Upper lobe of right lung (tissue), 1 donor: ENCODE measurements at places on chromosomes 1 and 21. TPM values are rescaled to one million over a fixed set of nuclear protein-coding genes. Genes with fewer than 3 reads are reported as not detected.

GRCh38 chr1:195908121-195908520, 700.1 kb downstream of the KCNT2 start:
- H3K36me3 ChIP-seq, result no peaks in the 10 kb centered on the region
- H3K27me3 ChIP-seq, result no peaks in the 10 kb centered on the region
- no peak for DNase-seq
- no peak overlapping the region for H3K4me3 ChIP-seq
- H3K4me1 ChIP-seq, result no peaks in the 10 kb centered on the region

GRCh38 chr1:234899041-234899729, 229.5 kb downstream of the TOMM20 start:
- H3K27me3 ChIP-seq, result no peaks in the 10 kb centered on the region
- peak overlapping the region; percentile 75 for H3K27ac ChIP-seq
- no peaks in the 10 kb centered on the region for H3K36me3 ChIP-seq
- peaks cover 24% of the 10 kb centered on the region for H3K4me1 ChIP-seq
- peak; percentile 76 for DNase-seq

DNA sequence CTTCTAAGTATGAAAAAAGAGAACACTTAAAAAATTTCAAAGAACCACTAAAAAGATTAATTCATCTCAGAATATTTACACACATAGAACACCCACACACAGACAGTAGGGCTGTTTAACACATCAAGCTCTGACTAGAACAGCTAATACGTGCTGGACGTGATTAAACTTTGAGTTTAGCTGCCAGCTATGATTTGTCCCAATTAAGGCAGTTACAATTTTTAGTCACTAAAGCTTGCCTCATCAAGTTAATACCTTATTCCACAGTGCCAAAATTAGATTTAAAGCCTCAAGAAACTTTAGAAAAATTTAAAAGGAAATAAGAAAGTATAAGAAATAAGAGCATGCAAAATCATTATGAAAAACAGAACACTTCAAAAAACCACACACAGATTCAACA, 18.9 kb downstream of the SLC16A1 start:
- no peak overlapping the region for H3K27ac ChIP-seq
- H3K4me1 ChIP-seq, result peaks cover 9% of the 10 kb centered on the region
- no peaks in the 10 kb centered on the region for H3K36me3 ChIP-seq
- no peak for DNase-seq
- no peak overlapping the region for H3K4me3 ChIP-seq

DNA sequence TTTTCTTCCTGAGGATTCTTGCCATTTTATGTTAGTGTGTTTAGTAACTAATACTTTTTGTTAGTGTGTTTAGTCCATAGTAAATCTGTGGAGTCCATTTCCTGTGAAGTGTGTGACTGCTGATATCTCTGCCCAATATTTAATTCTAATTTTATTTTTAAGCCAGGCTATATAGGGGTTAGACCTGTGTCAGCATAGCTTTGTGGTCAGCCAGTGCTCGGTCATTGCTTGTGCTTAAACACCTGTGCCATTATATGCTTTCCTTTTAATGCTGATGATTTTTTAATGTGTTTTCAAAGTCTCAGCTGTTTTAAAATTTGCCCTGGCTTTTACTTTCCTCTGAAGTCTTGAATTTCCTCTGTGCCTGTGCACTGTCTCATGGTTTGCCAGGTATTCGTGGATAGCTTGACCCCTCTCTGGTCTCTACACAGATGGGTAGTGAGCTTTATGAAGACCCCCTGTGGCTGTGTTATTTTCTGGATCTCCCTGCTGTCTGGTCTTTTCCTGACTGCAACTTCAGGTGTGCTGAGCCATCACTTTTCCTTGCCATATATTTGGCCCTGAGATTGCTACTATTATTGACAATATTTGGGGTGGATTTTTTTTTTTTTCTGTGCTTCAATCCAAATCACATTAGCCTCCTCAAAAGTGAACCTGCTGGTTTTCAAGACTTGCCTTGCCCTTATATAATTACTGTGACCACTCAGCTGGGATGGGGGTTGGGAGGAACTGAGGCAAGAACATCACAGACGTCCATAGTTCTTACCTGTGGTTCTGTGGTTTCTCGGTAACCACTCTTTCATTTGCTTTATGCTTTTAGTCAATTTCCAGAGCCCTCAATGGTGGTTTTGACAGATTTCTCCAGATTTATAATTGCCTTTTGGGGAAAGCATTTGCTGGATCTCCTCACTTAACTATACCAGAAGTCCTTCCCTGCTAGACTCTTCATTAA, 59.6 kb downstream of the RPS6KC1 start:
- DNase-seq, result no peak
- no peak overlapping the region for H3K27ac ChIP-seq
- no peaks in the 10 kb centered on the region for H3K36me3 ChIP-seq
- H3K27me3 ChIP-seq, result no peaks in the 10 kb centered on the region
- no peak overlapping the region for H3K4me3 ChIP-seq
- H3K4me1 ChIP-seq, result no peaks in the 10 kb centered on the region

The CACHD1 gene
- 31.8 TPM for total RNA-seq

The OR2L3 gene
- not detected for total RNA-seq

The OR2G6 gene
- not detected for total RNA-seq

The AGO3 gene
- total RNA-seq, result 34.1 TPM

The C8B gene
- not detected for total RNA-seq

The CD5L gene
- 0.93 TPM for total RNA-seq
